ENCODE measurements at places on chromosomes 4 and X.

DNA sequence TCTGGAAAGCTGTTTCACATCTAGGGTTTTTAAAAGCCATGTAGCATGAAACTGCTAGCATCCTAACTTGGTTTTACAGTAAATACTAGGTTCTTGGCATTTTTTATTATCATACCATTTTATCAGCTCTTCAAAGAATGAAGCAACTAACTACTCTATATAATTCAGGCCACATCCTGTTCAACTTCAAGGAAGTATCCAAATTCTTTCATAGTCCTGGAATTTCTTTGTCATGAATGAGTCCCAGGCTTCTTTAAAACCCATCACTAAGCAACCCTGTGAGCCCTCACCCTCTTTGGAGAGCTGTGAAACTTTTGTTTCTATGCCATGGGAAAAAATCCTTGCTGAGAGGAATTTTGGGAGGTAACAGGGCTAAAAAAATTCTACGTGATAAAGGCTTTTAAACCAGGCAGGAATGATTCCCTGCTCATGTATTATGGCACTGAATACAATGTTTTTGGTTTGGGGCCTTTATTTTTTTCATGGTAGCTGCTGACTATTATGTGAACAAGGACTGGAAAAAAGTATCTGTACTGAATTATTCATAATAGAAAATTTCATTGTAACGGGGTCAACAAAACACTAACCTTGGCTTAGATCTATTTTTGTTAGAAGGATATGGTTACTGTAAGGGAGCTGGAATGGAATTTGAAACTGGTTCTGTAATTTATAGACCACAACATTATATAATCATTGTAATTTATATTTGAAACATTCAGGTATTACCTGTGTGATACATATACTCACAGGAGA, 164.9 kb downstream of the DCTD start:
- peak; percentile 51 for DNase-seq

GRCh38 chr4:187767158-187767557, 228.4 kb upstream of the ZFP42 start:
- DNase-seq = no peak

GRCh38 chrX:47902161-47902560, 65.5 kb downstream of the ZNF81 start:
- DNase-seq = no peak

- no peak for DNase-seq
Observed at GRCh38 chrX:136163689-136164088, 16.4 kb downstream of the FHL1 start.

- DNase-seq = no peak
Observed at GRCh38 chrX:30900227-30900626, 11.2 kb upstream of the TAB3 start.

DNA sequence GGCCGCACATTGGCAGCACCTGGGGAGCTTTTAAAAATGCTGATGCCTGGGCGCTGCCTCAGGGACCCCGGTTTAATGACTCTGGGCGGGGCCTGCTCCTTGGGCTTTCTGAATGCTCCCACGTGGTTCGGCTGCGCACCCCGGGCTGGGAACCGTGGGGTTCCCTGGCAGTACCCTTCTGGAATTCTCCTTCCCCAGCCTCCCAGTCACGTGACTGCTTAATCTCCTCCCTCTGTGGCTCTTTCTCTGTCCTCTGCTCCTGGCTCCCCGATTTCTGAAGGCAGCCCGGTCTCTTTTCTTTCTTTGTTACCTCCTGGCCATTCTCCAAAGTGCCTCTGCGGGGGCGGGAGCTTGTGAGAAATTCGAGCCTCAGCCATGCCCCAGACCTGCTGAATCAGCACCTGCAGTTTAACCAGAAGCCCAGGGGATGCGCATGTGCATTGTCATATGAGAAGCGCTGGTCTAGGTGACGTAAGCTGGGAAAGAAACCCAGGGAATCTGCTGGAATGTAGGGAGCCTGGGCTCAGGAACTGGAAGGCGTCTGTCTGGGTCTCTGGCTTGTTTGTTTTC, 16.6 kb downstream of the CLCN4 start:
- no peak for DNase-seq

- no peak for DNase-seq
Observed at GRCh38 chr4:84708406-84709135, 125.6 kb downstream of the CDS1 start.

GRCh38 chrX:110081740-110082139, 78.8 kb downstream of the TMEM164 start:
- DNase-seq = no peak

- DNase-seq = no peak
Observed at GRCh38 chrX:134173541-134174272, 63.3 kb upstream of the CCDC160 start.

- no peak for DNase-seq
Observed at GRCh38 chr4:84497504-84498202, 1.4 kb downstream of the NKX6-1 start.
